ENCODE measurements at places on chromosomes 4 and X. TPM values are rescaled to one million over a fixed set of nuclear protein-coding genes. Genes with fewer than 3 reads are reported as not detected.

GRCh38 chrX:114964374-114964773 is 53.0 kb downstream of the IL13RA2 start:
- no peak for DNase-seq

DNA sequence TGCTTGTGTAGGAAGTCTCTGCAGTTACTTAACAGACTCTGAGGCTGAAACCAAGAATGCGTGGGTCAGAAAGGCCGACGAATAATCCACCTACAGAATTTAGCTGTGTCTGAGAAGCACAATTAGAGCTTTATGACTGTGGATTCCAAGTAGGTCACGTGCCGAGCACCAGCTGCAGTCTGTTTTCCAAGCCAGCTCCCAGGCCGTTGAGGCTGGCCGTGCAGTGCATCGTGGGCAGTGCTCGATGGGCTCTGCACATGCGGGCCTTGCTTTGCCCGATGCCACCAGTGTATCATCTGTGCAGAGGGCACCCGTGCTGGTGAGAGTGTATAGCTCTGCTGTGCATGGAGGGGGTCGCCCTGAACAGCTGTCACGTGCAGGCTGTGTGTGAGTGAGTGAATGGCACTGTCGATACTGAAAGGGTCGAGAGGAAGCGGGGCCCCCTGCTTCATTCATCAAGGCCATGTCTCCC is 67.5 kb upstream of the CLDN34 start:
- DNase-seq: no peak

GRCh38 chrX:150035531-150035930 is 97.2 kb upstream of the EOLA2 start:
- no peak for DNase-seq

DNA sequence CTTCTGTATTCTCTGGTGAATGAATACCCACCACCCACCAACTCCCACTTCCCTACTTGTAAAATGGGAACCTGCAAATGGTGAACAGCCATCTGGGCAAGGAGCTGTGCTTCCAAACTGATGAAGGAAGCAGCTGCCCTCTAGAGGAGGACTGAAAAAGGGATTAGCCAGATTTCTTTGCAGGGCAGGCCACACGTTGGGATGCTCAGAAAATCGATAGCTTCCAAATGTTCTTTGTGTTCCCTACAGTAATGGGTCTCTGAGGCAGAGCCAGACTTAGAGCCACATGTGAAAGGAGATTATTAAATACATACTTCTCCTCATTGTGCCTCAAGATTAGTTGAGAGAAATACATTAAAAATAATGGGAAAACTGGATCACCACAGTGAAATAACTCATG is 39.3 kb upstream of the LPAR4 start:
- peak; percentile 10 for DNase-seq

DNA sequence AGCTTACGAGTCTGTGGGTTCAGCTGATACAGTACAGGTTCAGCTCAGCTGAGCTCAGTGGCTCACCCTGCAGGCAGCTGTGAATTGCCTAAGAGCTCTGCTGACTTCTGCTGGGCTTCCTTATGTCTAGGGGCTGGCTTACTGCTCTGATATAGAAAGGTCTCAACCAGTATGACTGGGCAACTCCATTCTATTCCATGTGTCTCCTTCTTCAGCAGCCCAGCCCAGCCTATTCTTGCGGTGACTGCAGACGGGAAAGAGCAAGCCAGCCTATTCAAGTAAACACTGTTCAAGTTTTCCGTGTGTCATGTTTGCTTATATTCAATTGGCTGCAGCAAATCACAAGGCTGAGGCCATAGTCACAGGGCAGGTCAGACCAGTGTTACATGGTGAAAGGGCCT is 615.4 kb upstream of the ZFP42 start:
- DNase-seq: no peak

- DNase-seq: no peak
Observed at GRCh38 chr4:155973639-155974475, 20.2 kb upstream of the CTSO start.

Gene MEPE
- not detected for total RNA-seq

Gene HUWE1
- 121 TPM for total RNA-seq

- no peak for DNase-seq
Observed at GRCh38 chrX:16633754-16634153, 16.2 kb upstream of the S100G start.

GRCh38 chr4:38382520-38382919 is 281.5 kb upstream of the KLF3 start:
- DNase-seq: no peak
